Cardiac fibroblast (primary cell): ENCODE measurements at places on chromosomes 6 and 20.

GRCh38 chr20:1861347-1861976, 33.7 kb upstream of the SIRPA start:
- DNase-seq, result no peak

GRCh38 chr20:20796766-20797440, 84.5 kb upstream of the RALGAPA2 start:
- DNase-seq, result no peak

DNA sequence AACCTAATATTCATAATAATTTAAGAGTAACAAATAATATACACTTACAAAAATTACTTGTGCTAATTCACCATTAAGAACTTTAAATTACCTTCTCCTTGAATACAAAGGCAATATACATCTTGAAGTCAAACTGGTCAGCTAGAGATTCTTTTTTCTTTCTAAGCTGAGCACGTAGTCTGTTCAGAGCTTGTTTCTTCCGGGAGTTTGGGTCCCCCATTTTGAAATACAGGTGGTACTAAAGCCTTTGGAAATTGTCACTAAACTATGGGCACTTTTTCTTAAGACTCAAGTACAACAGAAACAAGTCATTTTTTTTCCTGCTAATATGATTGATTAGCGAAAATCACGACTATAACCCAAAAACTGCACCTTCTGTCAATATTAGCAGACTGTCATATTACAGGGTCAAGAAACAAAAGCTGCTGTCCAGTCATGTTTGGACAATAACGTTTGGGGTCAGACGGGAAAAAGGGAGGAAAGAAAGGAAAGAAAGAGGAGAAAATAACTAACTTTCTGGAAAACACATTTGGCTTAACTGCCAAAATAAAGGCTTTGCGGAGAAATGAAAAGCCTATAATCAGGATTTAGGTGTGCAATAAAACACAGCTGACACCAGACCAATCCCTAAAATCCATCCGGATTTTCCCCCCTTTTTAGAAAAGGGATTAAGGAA, 367 bp downstream of the C6orf62 start:
- no peak for DNase-seq

- DNase-seq, result no peak
These were observed 2.1 kb downstream of the CNR1 start for GRCh38 chr6:88164061-88164460.

- peak; percentile 77 for DNase-seq
These were observed 66.1 kb downstream of the SYNE1 start for GRCh38 chr6:152571089-152571488.

- DNase-seq, result no peak
These were observed 137.1 kb downstream of the DNAH8 start for GRCh38 chr6:38852215-38852614.

DNA sequence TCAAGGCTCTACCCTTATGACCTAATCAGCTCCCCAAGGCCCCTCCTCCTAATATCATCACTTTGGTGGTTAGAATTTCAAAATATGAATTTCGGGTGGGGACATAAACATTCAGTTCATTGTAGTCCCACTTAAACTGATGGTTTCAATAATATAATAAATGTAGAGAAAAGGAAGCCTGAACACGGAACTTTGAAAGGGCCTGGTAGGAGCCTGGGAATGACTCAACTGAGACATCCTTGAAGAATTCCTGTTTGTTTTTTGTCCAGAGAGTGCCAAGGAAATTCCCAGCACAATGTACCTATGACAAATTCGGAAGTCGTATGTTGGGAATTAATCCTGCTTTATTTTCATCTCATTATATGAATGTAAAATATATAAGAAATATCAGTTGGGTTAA, 457.9 kb downstream of the PLCB1 start:
- peak; percentile 63 for DNase-seq

- no peak for DNase-seq
These were observed 1.0 kb upstream of the TOMM34 start for GRCh38 chr20:44961011-44961869.

DNA sequence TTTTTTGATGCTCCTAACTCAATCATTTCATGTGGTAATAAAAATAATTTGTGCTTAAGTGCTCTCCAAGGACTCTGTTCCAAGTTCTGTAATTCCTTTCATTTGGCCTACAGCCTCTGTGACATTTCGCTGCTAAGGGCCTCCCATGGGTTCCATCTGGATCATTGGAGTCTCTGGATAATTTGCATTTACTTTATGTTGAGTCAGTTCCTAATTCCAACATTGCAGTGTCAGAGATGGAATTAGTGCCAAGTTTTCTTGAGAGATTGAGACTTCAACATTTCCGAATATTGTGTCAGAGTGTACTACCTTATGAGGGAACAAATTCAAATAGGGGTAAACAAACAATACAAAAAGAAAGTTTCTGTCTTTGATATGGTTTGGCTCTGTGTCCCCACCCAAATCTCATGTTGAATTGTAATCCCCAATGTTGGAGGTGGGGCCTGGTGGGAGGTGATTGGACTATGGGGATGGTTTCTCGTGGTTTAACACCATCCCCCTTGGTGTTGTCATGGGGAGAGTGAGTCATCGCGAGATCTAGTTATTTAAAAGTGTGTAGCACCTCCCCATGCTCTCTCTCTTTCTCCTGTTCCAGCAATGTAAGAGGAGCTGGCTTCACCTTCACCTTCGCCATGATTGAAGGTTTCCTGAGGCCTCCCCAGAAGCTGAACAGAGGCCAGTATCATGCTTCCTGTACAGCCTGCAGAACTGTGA, 244.1 kb upstream of the TBX18 start:
- peak; percentile 90 for DNase-seq

DNA sequence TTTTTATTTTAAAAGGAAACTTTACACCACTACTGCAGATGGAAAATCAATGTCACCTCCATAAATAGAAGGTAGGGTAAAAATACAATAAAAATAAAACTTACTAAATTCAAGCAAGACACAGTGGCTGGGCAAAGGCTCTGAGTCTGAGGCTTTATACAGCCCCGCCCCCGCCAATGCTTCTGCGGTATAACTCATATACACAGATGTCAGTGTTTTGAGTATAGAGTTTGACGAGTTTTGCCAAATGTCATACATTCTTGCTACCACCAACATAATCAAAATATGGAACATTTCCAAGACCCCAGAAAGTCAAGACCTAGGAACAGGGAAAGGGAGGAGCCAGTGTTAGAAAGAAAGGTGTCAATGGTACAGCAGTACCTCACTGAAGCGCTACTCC, 12.8 kb downstream of the NFATC2 start:
- no peak for DNase-seq

DNA sequence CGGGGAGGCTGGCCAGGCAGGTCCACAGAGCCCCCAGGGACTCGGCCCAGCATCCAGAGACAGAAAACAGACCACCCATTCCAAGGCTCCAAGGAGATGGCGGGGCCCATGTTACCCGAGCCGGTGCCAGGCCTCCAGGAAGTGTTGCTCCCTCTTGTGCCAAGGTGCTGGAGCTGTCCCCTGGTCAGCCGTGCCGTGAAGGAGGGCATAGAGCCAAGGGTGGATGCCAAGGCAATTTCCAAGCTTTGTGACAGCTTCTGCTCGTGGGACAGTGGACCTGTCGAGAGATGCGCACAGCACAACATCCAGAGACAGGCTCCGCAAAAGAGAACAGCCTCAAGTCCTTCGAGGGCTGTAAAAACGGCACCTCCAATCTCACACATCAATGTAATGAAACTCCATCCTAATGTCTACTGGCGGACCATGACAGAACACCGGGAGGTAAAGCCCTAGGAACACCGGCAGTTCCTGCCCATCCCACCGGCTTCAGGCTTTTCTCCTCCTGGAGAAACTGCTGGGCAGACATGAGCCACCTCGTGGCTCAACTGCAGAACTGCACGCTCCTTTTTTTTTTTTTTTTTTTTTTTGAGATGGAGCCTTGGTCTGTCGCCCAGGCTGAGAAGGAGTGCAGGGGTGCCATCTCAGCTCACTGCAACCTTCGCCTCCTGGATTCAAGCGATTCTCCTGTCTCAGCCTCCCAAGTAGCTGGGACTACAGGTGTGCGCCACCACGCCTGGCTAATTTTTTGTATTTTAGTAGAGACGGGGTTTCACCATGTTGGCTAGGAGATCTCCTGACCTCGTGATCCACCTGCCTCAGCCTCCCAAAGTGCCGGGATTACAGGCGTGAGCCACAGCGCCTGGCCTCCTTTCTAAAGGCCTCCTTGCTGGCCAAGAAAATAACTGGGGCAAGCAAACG, 30.9 kb upstream of the AVP start:
- peak; percentile 74 for DNase-seq

GRCh38 chr6:34940030-34940434, 51.0 kb downstream of the ANKS1A start:
- DNase-seq, result peak; percentile 36

- DNase-seq, result peak; percentile 69
These were observed 58.8 kb downstream of the RPRD1B start for GRCh38 chr20:38092260-38092857.

- peak; percentile 47 for DNase-seq
These were observed 24.3 kb downstream of the EDEM2 start for GRCh38 chr20:35122756-35123405.

DNA sequence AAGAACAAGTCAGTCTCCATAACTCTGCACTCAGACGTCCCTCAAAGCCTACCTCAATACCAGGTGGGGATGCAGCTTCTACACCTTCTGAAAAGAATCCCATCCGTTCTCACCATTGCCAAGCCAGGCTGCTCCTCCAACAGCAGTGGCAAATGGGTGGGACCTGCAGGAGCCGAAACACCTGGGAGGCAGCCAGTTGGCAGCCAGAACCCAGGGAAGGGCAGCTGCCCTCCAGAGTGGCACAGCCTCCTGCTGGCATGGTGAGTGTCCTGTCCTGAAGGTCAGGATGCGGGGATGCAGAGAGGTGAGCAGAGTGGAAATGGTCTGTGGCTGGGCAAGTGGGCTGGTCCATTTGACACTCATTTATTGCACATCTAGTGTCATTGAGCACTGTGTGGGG, 210.6 kb upstream of the CDH4 start:
- DNase-seq, result no peak

- DNase-seq, result peak; percentile 67
These were observed 205.6 kb downstream of the UST start for GRCh38 chr6:148952147-148953035.
